Activated CD4-positive, alpha-beta T cell treated with anti-CD3 and anti-CD28 coated beads for 4 hours (primary cell): ENCODE measurements at places on chromosomes 6 and 20.

GRCh38 chr20:36672991-36673390, 27.0 kb upstream of the SLA2 start:
- DNase-seq, result no peak

DNA sequence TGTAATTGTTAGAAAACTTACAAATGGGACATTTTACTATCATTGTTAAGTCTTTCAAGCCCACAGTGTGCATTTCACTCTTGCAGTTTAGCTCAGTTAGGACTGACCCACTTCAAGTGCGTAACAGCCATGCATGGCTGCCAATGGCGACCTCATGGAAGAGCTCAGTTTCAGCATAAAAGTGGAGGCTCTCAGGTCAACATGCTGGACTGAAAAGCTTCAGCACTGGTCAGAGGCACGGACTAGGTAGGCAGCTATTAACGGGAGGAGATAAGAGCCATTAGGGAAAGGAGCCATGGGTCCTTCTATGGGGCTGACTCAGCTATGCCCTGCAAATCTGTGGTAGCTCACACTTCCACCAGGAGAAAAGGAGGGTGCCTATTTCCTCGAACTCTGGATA, 101.8 kb downstream of the TTLL2 start:
- DNase-seq, result no peak

DNA sequence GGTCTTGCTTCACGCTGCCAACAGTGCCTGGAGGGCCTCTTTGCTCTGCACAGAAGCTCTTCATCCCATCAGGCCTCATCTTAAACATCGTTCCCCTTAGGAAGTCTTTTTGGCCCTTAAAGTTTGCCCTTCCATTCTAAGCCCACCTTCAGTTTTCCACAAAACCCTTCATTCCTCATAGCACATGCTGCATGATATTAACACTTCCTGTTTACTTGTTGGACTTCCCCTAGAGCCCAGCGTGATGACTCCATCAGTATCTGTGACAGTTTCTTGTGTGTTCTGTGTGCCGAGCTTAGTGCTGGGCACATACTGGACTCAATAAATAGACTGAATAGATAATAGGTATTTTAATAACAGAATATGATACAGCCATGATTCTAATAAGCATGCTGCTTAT, 2.2 kb downstream of the NT5DC1 start:
- no peak for DNase-seq

DNA sequence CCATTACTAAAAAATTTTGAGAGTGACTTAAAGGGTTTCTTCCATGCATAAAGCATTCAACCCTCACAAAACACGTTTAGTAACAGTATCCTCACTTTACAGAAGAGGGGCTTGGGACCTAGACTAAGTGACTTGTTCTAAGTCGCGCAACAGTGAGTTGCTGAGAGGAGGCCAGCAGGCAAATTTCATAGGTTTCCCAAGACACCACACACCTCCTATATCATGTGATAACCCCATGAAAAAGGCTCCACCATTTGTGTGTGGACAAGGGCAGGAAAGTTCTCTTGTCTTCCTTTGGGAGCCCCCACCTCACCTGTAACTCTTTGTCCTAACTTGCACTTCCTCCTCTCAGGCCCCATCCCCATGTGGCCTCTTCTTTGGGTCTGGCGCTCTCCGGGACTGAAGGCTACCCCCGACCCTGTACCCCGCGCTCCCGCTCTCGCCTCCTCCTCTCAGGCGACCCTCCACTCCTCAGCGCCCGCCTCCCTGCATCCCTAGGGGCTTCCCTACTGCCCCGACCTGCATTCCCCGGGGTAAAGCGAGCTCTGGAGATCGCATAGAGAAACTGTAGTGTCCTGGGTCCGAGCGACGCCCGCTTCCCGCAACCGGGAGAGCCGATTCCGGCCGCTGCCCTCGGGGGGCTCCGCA, 392 bp downstream of the PSMB8 start:
- no peak for DNase-seq

- no peak for DNase-seq
These were observed 13.8 kb upstream of the BMP7 start for GRCh38 chr20:57280221-57280620.

- DNase-seq, result no peak
These were observed 10.5 kb downstream of the SAYSD1 start for GRCh38 chr6:39104528-39104927.

DNA sequence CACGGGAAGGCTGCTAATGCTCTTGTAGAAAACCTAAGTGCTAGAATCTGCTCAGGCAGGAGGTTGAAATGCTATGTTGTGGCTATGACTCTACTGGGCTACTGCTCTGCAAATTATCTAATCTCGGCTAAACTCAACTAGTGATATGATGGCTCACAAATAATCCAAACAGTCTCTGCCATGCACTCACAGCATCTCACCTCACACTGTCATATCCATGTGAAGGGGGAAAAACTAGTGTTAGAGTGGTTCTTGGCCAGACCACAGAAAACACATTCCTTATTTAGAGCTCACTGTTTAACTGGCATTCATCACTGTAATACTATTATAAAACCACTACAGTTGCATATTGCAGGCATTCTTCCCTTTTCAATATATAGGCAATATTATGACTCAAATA, 81.8 kb upstream of the DST start:
- no peak for DNase-seq

DNA sequence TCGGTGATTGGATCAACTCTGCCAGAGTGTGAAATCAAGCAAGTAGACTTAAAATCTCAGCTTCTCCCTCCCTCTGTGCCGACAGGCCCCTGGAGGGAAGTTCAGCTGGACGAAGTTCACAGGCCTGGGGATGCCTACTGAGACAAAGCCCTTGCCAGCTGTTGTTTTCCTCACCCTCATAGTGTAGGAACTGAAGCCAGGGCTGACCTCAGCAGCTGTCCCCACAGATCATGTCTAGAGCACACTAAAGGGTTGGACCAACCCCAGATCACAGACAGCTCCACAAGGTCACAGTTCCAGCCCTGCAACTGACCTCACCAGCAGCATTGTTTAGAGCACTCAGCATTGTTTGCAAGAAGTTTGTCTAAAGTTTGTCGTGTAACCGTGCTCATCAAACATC, 261.9 kb upstream of the ECI2 start:
- DNase-seq, result no peak

DNA sequence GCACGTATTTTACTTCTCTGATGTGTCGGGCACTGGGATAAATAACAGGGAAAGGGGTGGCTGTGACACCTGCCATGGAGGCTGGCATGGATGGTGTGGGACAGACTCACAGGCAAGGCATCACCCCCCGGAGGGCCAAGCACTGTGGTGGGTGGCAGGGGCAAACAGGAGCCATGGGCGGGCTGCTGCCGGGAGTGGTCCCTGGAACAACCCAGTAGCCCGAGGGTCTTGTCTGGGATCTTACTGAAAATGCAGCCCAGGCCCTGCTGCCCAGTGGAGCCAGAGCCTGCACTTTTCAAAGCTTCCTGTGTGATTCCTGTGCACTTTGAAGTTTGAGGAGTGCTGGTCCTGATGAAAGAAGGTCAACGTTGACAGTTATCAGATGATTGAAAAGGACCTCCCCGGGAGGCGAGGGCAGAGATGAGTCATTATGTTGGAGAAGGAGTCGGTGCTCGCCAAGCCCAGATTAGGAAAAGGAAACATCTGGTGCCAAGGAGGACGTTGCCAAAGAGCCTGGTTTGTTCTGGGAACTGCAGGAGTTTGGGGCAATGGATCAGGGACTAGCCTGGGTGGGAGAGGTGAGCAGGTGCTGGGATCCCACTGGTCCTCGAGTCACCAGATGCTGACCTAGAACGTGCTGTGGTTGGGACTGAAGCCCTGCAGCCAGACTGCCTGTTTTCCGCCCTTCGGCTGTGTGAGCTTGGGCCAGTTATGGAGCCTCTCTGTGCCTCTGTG, 130.0 kb upstream of the GGTLC1 start:
- DNase-seq, result no peak

- no peak for DNase-seq
These were observed 60.6 kb upstream of the CCN6 start for GRCh38 chr6:111993342-111993741.
